ENCODE measurements at places on chromosomes 11 and 22. TPM values are rescaled to one million over a fixed set of nuclear protein-coding genes. Genes with fewer than 3 reads are reported as not detected.

Gene BIK
- total RNA-seq: 1.7 TPM

Gene P4HA3
- total RNA-seq: not detected

Gene PTPMT1
- 54.9 TPM for total RNA-seq

Gene TUBA8
- 1.7 TPM for total RNA-seq

DNA sequence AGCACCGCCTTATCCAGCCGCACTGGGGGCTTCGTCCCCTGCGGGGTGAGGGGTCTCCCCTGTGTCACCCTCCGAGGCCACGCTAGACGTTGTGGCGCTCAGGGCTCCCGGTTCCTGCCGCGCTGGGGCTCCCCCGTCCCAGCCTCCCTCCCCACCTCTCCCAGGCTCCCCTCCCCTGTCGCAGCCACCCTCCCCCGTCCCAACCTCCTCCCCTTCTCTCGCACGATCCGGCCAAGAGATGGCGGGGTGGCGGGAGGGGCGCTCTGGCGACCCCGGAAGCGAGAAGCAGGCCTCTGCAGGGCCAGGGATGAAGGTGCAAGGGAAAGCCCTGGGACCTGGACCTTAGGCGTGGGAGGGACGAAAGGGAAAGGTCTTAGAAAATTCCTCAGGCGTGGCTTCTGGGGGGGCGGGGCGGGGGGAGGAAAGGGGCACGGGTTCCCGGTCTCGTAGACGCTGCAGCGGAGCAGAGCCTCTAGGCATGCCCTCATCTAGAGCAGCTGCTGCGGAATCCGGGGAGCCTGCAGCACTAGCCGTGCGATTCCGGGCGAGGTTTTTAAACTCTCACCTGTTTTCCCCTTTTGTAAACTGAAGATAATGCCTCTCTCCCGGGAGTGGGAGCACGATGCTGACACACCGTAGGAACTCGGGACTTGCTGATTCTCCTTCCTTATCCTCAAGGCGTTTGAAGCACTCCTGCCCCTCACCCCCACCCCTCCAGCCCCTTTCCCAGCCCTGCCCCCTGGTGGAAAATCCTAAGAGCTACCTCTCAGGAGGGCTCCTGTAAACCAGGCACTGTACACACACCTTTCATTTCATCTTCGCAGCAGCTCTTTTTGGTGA lies 14.4 kb downstream of the KCNJ5 start:
- DNase-seq: peak; percentile 75

DNA sequence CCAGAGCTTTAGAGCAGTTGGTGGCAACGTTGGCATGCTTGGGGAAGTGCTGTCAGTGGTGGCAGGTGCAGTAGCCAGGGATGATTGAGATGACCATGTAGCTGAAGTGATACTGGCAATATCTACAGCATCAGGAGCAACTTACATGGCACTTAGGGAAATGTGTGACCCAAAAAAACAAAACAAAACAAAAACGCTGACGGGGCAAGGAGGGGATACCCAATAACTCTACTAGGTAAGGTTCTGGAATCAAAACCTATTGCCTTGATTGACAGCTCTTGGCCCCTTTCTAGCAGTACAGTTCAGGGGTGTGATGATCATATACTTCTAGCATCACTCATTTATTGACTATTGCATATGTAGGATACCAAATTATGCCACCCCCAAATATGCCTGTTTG lies 312.6 kb downstream of the AASDHPPT start:
- no peak for DNase-seq

- DNase-seq: no peak
Measured at GRCh38 chr22:44402196-44403111, 89.7 kb upstream of the SHISAL1 start.

- no peak for DNase-seq
Measured at GRCh38 chr22:38967451-38968450, 10.3 kb downstream of the APOBEC3A start.

DNA sequence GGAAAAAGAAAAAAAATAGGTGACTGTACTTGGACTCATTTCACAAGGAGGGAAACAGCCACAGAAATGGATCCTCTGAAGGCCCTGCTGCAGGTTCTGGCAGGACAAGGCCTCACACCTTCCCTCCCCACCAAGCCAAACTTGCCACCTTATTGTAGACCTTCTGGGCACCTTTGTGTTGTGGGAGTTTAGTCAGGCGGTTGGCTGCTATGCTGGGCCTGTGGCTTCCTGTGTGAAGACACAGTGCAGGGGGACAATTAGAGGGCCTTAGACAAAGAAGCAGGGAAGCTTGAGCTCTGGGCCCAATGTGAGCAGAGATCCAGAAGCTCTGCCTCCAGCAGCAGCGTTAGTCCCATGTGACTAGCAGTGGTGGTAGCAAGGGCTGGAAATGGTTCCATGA lies 4.2 kb downstream of the RAB1B start:
- no peak for DNase-seq

GRCh38 chr11:102307727-102308038 lies 9.6 kb upstream of the BIRC3 start:
- no peak for DNase-seq

DNA sequence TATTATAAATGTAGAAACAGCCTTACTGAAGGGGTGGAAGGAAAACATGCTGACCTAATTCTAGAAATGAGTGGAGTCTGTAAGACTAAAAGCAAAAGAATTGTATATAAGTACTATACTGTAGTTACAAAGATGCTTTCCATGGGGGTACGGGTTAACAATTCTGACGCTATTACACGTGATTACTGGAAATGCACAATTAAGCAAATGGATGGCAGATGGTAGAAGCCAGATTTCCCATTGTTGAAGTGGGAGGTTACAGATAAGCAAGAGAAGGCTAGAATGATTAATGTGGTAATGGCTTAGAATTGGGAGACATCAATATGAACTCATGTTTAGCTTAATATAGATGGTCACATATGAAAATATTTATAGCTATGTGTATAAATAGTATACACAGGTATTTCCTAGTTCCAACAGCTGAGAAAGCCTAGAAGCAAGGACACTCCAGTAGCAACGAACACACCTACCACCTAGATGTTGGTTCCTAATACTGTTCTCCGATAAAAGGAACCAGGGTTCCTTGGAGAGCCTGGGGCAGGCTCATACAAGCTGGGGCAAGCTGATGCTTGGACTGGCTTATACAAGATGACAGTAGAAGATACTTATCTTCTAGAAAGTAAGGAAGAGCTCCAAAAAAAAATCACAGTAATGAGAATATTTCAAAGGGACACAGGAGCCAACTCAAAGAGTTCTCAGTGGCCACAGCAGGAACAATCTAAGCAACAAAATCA lies 13.5 kb downstream of the SMC1B start:
- no peak for DNase-seq

- peak; percentile 74 for DNase-seq
Measured at GRCh38 chr22:25076336-25076735, 123.3 kb upstream of the CRYBB3 start.

DNA sequence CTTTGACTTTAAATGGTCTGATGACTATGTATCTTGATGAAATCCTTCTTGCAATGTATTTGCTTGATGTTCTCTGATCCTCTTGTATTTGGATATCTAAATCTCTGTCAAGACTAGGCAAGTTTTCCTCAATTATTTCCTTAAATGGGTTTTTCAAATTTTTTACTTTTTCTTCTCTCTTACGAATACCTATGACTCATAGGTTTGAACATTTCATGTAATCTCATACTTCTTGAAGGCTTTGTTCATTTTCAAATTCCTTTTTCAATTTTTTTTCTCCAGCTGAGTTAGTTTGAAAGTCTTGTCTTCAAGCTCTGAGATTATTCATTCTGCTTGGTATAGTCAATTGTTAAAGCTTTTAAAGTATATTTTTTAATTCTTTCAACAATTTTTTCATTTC lies 13.1 kb downstream of the OR10W1 start:
- no peak for DNase-seq

GRCh38 chr11:21494946-21495345 lies 697.9 kb upstream of the ANO5 start:
- DNase-seq: no peak

GRCh38 chr11:94513091-94513490 lies 830 bp downstream of the C11orf97 start:
- DNase-seq: no peak

- DNase-seq: no peak
Measured at GRCh38 chr22:36029406-36029755, 757 bp upstream of the RBFOX2 start.

DNA sequence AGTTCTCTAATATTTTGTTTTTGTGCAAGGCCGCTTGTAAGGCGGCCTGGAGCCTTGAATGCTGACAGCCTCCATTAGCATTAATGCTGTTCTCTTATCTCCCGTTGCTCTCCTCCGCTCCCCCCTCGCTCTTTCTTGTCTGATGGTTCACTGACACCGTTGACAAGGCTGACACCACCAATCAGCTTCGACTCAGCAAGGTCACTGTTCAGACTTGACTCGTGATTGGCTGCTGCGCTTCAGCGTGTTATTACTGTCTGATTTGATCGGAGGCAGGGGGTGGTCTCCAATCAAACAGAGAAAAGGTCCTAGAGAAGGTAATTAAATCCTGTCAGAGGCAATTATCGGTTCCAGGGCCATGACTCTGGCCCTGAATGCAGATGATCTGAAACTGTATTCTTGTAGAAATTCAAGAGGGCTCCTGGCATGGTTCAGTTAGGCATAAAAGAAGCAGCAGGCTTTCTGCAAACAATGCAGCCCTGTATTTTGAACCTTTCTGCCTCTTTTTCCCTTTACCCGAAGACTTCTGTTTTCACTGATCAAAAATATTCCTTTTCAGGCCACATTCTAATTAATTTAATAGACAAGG lies 49.3 kb upstream of the MPPED2 start:
- DNase-seq: no peak

GRCh38 chr22:31288496-31289240 lies 3.6 kb downstream of the PIK3IP1 start:
- no peak for DNase-seq

DNA sequence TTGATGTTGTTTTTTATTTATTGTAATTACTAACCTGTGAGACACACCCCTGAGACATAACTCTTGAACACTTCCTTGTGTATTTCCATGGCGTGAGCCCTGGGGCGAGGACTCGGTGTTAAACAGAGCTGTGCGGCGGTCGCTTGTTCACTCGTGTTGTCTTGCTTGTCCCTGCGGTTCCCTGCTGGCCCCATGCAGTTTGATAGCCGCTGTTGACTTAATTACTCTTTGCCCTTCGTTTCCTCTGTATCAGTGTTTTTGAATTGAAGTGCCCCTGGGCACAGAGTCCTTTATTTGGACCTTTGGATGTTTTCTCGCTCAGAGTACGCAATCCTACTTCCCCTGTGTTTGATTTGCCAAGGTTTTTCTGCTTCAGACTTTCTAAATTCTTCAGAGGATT lies 52.7 kb downstream of the TBC1D22A start:
- peak; percentile 48 for DNase-seq

DNA sequence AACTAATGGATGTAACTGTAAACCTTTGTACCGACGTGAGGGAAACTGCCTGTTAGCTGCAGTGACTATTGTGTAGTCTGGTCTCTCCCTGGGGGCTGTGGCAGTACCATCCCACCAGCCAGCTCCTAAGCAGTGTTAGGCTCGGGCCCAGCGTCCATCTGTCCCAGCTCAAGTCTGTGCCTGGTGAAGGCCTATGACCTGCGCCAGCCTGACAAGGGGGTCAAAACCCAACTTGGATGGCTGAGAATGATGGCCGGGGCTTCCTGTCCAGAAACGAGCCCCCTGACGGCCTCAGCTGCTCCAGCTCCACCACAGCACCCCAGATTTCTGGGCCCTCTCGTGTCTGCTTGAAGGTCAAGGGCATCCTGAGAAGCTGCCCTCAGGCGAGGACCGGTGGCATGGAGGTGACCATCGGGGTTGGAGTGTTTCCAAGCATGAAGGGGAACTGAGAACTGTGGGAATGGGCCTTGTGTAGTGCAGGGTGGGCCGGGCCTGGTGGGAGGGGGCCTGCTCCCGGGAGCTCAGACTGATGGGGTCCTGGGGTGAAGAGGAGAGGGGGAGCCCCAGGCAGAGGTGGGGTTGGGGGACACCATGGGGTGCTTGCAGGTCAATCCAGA lies 14.3 kb upstream of the SPI1 start:
- DNase-seq: no peak

DNA sequence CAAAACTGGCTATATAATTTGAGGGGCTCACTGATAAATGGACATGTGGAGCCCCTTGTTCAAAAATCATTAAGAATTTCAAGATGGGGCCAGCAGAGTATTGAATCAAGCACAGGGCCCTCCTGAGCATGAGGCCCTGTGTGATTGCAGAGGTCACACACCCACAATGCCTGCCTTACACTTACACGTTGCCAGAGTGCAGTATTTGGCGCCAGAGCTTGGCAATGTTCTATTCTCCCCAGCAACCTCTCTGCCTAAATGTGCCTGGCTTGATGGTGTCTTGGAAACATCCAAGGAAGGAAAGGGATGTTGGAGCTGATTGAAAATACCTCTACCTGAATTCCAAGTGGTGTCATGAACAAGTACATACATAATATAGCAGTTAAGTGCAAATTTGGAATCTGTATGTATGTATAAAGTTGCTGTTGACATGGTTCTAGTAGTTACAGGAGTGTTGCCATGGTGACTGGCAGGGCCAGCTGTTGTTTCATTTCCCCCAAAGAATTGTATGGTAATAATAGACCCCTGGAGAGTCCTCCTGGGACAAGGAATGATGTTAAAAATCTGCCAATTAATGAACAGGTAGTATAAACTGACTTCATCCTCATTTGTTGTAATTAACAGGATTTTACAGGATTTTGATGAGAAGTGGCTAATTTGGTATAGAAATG lies 205.7 kb upstream of the NAV2 start:
- no peak for DNase-seq

GRCh38 chr11:119025978-119026766 lies 4.5 kb downstream of the SLC37A4 start:
- no peak for DNase-seq

GRCh38 chr11:8253566-8253965 lies 10.1 kb downstream of the LMO1 start:
- no peak for DNase-seq

DNA sequence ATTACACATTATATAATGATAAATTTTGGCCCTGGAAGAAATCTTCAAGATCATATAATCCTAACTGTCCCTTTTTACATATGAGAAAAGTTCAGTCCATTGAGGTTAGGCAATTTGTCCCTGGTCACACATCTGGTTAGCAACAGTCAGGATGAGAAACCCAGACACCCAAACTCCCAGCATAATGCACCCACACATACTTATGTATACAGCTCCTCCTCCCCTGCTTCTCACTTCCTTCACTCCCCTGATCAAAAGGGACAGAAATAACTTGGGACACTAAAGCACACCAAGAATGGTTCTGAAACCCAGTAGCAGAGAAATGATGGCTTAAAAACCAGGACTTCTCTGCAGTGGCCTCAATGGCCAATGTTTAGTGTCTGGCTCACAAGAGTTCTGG lies 11.1 kb downstream of the NUMA1 start:
- no peak for DNase-seq

DNA sequence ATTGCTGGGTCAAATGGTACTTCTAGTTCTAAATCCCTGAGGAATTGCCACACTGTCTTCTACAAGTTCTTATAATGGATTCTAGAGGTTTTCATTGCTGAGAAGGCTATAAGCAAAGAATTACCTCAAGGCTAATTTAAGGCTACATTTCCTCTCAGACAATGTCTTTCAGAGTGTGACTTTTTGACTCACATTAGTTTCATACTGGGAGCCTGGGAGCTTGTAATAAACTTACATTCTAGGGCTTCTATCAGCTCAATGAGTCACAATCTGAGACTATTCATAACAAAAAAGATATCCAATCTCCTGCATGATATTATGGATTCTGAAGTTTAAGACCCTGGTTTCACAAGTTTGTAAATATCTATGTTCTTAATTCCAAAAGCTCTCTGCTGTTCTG lies 408.7 kb downstream of the LRRC4C start:
- DNase-seq: no peak
